Fibroblast of the aortic adventitia (primary cell): ENCODE measurements at places on chromosomes 7 and 10.

- no peak for DNase-seq
Measured at GRCh38 chr10:89873055-89873454, 171.7 kb downstream of the KIF20B start.

- peak; percentile 12 for DNase-seq
Measured at GRCh38 chr7:47181746-47182361, 400.1 kb downstream of the TNS3 start.

DNA sequence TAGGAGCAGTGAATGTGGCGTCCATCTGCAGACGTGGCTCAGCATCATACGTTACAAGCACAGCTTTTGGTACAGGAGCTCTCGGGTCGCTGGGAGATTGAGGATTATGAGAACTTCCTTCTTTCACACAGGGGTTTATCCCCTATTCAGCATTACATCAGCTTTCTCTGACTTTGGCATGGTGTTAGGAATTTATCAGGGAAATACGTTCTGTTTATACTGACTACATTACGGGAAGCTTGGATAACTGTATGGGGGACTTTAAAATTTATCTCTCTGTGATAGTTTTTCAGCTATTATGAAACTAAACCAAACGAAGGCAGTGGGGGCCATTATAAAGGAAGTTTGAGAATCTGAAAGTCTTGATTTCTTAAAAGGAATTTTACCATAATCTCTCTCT, 110.1 kb upstream of the INSYN2A start:
- DNase-seq, result no peak

GRCh38 chr7:110677405-110677804, 413.5 kb upstream of the LRRN3 start:
- DNase-seq, result no peak

GRCh38 chr7:38191791-38192190, 13.7 kb downstream of the STARD3NL start:
- DNase-seq, result no peak

- DNase-seq, result no peak
Measured at GRCh38 chr7:100371561-100372171, 1.6 kb upstream of the PILRA start.

- peak; percentile 35 for DNase-seq
Measured at GRCh38 chr7:121027761-121028669, 39.5 kb downstream of the CPED1 start.

- DNase-seq, result peak; percentile 10
Measured at GRCh38 chr7:69962186-69963065, 364.2 kb downstream of the AUTS2 start.

GRCh38 chr7:149750122-149750845, 23.1 kb downstream of the ZNF467 start:
- no peak for DNase-seq

- no peak for DNase-seq
Measured at GRCh38 chr10:123463698-123464097, 202.5 kb upstream of the GPR26 start.

DNA sequence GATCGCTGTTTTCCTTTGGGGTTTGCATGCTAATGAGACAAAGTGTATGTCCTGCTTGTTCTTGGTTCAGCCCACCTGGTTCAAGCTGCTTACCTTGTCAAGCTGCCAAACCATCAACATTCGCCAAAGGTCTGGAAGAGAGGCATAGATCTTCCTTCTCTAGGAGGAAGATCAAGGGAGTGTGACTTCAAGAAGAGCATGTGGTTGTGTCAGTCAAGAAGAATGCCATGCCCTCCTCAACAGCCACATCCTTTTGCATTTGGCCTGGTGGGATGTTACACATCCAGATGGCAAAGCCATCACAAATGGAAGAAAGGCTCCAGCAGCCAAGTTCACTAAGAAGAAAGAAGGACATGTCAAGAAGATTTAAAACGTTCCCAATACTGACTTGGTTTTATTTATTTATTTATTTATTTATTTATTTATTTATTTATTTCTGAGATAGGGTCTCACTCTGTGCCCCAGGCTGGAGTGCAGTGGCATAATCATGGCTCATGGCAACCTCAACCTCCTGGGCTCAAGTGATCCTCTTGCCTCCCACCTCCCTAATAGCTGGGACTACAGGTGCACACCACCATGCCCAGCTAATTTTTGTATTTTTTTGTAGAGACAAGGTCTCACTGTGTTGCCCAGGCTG, 5.1 kb upstream of the PIP4K2A start:
- DNase-seq, result no peak

- DNase-seq, result no peak
Measured at GRCh38 chr7:28474640-28475039, 62.3 kb downstream of the CREB5 start.

DNA sequence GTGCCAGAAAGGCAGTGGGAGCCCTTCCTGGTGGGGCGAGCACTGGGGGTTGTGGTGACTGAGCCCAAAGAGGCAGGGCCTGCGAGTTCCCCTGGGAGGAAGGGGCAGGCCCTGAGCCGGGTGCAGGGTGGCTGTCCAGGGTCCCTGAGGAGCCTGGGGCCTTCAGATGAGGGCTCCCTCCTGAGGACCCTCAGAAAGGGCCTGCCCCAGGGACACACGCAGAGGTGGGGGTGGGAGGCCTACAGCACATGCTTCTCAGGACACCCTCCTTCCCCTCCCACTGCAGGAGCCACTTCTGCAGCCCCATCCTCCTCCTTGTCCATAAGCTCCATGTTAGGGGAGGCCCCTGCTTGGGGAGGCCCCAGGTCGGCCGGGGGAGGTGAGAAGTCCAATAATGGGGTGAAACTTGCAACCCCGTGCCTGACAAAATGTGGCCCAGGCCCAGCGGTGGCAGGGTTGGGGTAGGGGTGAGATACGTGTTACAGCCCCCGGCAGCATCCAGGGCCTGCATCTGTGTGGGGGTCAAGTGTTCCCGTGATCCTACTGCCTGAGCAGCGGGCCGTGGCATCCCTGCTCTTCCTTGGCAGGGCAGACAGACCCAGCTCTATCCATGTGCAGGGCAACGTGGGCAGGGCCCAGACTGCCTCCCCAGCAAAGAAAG, 31.8 kb upstream of the RET start:
- no peak for DNase-seq

GRCh38 chr7:101854084-101854865, 36.8 kb downstream of the CUX1 start:
- DNase-seq, result no peak

DNA sequence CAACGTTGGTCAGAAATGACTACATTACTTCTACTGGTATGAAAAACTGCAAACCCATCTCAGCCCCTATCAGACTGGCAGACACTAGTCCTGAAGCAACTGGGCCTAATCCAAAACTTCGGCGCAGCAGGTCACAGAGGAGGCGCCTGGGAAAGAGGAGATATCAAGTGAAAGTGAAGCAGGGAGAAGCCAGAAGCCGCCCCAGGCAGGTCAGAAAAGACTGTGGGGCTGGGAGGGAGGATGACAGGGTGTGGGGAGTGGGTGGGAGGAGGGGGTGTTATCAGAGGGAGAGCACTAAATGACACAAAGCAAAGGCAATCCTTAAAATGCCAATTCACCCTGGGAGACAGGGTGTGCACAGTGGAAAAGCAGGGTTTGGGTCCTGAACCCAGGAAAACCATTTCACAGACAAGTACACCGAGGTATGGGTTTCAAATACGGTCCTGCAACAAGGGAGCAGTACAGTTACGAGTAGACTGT, 731 bp downstream of the CHCHD3 start:
- DNase-seq, result peak; percentile 15

GRCh38 chr7:99559175-99559915, 903 bp downstream of the ZNF655 start:
- peak; percentile 16 for DNase-seq

DNA sequence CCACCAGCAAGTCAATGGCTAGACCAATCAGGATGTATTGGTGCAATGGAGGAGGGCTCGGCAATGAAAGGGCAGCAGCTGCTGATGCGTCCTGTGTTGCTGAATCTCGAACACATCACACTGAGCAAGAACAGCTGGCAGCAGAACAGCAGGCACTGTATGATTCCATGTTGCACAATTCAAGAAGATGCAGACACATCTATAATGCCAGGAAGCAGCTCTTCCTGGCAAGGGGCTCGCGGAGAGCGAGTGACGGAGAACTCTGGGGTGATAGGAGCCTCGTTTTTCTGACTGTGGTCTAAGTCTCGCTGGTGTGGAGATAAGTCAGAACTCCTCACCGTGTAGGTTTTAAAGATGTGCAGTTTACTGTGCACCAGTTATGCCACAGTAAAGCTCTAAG, 24.8 kb upstream of the PFKP start:
- no peak for DNase-seq

DNA sequence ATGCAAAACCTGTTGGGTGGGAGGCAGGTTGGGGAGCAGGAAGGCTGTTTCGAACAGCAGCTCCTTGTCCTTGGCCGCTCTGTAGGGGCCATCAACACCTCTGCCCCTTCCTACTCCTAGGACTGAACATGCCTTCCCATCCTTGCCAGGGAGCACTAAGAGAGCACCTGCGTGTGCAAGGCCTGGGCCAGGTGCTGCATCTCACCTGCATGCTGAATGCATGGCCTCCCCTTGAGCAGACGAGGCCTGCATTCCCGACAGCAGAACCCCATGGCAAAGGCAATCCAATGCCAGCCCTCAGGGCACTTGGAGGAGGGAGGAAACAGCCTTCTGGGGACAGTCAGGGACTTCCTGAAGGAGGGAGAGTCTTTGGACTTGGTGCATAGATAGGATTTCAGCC, 11.0 kb downstream of the VSIR start:
- no peak for DNase-seq

GRCh38 chr10:122182308-122182707, 88.8 kb upstream of the BTBD16 start:
- peak; percentile 53 for DNase-seq

- DNase-seq, result no peak
Measured at GRCh38 chr10:131908151-131908550, 7.3 kb downstream of the PPP2R2D start.

- no peak for DNase-seq
Measured at GRCh38 chr10:33772370-33773252, 438.1 kb upstream of the NRP1 start.

DNA sequence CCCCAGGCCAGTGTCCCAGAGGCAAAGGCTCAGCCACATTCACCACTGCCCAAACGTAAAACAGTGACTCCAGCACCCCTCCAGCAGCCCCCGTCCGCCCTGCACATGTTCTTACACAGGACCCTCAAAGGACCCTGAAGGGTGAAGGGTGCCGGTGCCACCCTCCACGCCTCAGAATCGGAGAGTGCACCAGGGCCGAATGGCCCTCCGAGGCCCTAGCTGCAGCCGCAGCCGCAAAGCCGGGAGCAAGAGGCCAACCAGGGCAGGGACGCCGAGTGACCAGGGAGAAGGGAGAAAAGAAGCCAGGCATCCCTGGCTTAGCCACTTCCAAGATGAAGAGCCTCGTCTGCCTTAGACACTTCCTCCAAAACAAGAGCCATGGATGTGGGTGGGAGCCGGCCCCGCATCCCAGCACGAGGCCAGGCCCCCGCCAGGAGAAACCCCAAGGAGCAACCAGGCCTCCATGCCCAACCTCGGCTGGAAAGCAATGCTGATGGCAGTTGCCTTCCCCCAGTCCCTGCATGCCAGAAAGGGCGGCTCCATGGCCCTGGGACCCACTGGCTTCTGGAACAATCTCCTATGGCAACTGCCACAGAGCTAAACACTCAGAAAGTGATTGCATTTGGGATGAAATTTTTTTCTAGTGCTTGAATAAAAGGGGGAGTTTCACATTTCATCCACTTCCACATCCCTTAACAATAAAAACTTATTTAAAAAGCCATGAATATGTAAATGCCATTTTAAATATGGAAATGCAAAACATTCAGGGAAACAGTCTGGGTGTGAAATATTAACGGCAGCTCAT, 92.3 kb downstream of the MAD1L1 start:
- peak; percentile 5 for DNase-seq
